ENCODE measurements at places on chromosomes 6 and 20.

GRCh38 chr6:4820704-4821276 lies 44.6 kb downstream of the CDYL start:
- no peak for DNase-seq

DNA sequence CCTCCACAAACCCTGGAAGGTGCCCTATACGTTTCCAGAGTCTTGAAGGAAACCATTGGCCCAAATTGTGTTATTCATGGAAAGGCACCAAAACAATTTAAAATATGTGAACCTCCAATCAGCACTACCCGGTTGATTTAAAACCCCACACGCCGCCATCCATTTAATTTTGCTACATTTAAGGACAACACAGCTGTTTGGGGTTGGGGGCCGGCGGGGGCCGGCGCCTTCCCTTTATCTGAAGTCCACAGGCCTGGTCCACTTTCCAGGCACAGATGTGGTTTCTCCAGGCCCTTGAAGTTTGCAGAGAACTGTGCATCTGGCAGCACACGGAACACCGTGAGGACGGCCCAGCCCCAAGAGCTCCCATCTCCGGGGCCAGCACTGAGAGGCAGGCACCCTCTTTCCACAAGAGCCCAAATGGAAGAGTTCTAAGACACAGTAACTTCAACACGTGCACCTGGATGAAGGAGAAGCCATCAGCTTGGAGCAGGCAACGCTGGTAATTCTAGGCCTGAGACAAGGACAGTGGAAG lies 16.8 kb upstream of the FRMD1 start:
- no peak for DNase-seq

DNA sequence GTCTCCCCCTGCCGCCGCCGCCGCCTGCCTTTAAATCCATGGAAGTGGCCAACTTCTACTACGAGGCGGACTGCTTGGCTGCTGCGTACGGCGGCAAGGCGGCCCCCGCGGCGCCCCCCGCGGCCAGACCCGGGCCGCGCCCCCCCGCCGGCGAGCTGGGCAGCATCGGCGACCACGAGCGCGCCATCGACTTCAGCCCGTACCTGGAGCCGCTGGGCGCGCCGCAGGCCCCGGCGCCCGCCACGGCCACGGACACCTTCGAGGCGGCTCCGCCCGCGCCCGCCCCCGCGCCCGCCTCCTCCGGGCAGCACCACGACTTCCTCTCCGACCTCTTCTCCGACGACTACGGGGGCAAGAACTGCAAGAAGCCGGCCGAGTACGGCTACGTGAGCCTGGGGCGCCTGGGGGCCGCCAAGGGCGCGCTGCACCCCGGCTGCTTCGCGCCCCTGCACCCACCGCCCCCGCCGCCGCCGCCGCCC lies 474 bp downstream of the CEBPB start:
- DNase-seq: peak; percentile 52

DNA sequence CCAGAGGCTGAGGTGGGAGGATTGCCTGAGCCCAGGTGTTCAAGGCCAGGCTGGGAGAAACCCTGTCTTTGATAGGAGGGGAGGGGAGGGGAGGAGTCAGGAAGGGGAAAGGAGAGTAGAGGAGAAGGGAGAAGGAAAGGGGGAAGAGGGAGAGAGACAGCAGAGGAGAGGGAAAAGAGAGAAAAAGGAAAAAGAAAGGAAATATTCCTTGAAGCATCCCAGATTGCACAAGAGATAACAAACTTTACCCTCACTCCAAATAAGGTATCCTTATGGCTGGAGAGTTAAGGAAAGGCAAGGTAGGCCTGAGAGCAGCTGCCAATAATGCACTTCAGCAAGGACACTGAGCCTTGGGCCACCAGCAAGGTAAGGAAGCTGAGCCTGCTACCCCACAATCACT lies 166.3 kb upstream of the SLC22A16 start:
- no peak for DNase-seq

DNA sequence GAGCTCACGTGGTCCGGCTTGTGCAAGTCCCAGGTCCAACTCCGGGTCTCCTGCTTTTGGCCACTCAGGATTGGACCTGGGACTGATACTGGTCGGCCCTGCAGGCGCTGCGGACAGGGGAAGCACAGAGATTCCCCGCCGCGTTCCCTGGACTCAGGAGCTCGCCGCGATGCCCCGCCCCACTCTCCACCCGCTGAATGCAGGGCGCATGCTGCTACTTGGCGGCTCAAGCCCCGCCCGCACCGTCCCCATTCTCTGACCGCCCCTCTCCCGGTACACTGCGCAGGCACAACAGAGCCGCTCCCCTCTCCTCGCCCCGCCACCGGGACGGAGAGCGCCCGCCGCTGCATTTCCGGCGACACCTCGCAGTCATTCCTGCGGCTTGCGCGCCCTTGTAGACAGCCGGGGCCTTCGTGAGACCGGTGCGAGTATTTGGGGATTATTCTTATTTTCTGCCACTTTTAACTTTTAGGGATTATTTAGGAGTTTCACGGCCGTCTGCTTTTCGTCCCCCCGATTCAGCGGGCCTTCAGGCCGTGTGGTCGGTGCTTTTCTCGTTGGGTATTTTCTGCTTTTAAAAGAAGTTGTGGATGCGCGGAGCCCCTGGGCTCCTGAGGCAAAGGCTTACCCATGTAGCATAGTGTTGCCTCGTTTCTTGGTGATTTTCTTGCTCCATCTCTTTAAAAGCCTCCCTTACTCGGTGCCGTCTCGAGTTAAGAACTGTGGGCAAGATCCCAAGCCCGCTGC lies at the start of gene TMEM14C:
Gene TMEM14C (plus strand): TSS at position 251 of the 747 bp plus-strand sequence. CDS start 1,544 bp downstream, outside the sequence.
- peak; percentile 92 for DNase-seq
